ENCODE measurements at places on chromosomes 7 and 10.

GRCh38 chr7:109930049-109930448, 1160.9 kb upstream of the LRRN3 start:
- DNase-seq: no peak

DNA sequence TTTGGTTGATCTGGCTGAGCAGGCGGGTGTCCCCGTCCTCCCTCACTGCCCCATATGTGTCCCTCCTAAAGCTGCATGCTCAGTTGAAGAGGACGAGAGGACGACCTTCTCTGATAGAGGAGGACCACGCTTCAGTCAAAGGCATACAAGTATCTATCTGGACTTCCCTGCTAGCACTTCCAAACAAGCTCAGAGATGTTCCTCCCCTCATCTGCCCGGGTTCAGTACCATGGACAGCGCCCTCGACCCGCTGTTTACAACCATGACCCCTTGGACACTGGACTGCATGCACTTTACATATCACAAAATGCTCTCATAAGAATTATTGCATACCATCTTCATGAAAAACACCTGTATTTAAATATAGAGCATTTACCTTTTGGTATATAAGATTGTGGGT, 26.9 kb upstream of the TRIM56 start:
- DNase-seq: peak; percentile 59

- DNase-seq: no peak
Observed at GRCh38 chr10:7872041-7872442, 53.7 kb downstream of the TAF3 start.

GRCh38 chr7:12549106-12549505, 21.4 kb upstream of the SCIN start:
- no peak for DNase-seq

DNA sequence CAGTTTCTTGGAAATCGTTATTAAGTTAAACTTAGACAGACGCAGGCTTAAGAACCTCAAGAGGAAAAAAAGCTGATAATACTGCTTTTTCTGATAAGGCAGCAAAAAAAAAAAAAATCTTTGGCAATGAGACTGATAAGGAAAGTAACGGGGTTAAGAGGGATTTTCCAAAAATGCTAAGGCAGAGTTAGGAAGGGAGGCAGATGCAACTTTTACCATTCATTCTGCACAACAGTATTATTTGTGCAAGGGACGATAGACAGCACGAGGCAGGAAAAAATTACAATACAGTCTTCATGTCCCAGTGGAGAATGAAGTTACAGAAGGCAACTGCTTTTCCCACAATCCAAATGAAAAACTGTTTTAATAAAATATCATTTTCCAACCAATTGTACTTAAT, 194.0 kb downstream of the DOCK4 start:
- DNase-seq: no peak

DNA sequence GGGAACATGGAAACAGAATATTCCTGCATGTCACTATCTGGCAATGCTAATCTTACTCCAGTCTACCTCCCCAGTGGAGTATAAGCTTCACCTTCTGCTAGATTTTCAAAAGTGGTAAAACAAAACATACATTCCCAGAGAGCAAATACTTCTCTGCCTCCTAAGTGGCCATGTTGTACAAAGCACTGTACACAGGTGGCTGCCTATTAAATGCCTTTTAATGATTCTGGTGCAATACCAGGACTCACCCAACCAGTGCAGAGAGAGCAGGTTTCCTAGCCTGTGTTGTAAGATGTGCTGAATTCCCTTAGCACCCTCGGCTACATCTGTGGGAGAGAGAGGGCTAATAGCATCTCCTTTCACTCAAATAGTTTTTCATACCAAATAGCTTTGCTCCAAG, 684.3 kb upstream of the NRP1 start:
- DNase-seq: no peak
